Naive thymus-derived CD8-positive, alpha-beta T cell (primary cell): ENCODE measurements at places on chromosomes 3 and 15.
A peak's percentile ranks its signal among the peaks of the same experiment; 100 is the strongest.

- no peak for DNase-seq
Measured at GRCh38 chr3:154480033-154480432, 50.0 kb upstream of the GPR149 start.

- DNase-seq: no peak
Measured at GRCh38 chr3:84318273-84318809, 640.4 kb upstream of the CADM2 start.

GRCh38 chr3:38397320-38397719 lies 50.7 kb downstream of the XYLB start:
- peak; percentile 10 for DNase-seq

DNA sequence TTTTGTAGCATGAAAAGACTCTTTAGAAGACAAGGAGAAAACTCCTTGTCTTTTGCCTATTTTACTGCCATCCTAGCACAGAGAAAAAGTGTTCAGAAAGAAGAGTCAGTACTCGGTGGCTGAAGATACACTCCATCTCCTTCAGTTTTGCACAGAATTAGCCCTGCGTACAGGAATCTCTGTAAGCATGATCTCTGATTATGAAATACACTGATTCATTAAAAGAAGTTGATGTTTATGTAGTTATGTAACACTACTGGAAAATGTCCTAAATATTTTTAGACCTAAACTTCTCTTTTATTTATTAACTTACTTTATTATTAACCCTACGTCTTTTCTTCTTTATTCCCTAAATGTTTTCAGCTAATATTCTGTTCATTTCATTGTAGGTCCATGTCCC lies 138.4 kb downstream of the LEKR1 start:
- DNase-seq: no peak

- DNase-seq: no peak
Measured at GRCh38 chr3:129228891-129229585, 20.4 kb upstream of the COPG1 start.

- no peak for DNase-seq
Measured at GRCh38 chr3:156483961-156484787, 70.7 kb downstream of the SSR3 start.

GRCh38 chr3:134029734-134030378 lies at the start of gene SLCO2A1:
SLCO2A1 (minus strand) TSS chr3:134029925; CDS start chr3:134029802, 123 bp downstream.
- no peak for DNase-seq

DNA sequence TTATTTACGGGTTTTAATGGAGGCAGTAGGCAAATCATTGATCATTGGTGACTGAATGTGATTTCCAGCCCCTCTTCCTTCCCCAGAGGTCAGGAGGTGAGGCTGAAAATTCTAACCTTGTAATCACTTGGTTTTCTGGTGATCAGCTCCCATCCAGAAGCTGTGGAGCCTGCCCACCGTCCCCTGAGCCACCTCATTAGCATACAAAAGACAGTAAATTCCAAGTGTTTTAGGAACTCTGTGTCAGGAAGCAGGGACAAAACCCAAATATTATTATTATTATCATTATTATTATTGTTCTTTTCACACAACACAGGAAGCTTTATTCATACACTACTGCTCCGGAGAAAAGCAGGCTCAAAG lies 18.2 kb downstream of the FOXB1 start:
- DNase-seq: no peak

DNA sequence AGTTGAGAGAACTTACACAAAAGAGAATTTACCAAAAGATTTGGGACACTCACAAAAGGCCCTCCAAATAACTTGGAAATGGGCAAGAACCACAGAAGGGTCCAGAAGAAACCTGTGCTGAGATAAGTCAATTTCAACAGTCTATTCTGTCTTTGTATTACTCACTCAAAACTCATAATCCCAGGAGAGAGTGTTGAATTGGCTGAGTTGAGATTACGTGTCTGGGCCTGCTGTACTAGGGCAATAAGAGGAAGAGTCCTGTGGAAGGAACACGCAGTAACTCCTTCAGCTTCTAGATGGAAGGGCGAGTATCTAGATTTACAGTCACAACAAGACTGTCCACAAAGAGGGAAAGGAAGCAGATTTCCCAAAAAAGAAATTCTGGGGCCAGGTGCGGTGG lies 42.5 kb upstream of the DYNC1LI1 start:
- DNase-seq: no peak

DNA sequence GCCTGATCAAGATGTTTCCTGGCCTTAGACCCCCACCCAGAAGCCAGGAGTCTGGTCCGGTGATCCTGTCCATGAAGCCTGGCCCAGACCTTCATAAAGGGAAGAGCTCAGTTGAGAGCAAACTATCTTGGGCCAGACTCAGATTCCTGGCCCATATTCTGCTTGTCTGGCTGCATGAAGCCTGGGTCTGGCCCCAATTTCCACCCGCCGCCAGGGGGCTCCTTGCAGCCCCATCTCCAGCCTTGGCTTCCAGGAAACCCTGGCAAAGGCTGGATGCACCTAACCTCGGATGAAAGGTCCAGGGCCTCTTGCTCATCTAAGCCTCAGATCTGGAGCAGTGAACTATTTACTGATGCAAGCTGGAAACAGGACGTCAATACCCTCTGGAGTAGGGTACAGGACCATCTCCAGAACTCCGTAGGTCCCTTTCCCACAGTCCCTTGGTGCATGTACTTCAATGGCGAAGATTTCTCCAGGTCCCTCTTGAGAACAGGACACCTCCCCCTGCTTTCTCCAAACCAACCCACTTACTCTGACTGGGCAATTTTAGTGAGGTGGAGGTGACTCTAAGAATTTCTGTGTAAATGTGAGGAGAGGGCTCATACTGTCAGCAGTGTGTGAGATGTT lies 5.6 kb downstream of the FOXL2 start:
- no peak for DNase-seq

- DNase-seq: no peak
Measured at GRCh38 chr3:118781839-118782238, 252.8 kb downstream of the IGSF11 start.

DNA sequence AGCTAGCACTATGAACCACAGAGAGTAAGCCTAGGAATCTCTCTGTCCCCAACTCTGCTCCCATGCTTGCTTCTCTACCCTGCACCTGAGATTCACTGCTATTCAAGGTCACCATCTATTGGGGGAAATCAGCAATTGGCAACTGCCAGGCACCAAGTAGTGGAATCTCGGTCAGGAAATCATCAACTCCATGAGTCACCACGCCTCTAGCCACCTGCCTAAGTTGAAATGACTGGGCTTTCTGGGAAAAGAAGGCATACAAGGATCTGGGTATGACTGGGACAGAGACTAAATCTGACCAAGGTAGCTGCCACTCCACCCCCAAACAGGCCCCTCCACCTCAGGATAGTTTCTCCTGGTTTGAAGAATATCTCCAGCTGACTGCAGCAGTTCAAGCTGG lies 464.1 kb upstream of the CBLB start:
- no peak for DNase-seq

DNA sequence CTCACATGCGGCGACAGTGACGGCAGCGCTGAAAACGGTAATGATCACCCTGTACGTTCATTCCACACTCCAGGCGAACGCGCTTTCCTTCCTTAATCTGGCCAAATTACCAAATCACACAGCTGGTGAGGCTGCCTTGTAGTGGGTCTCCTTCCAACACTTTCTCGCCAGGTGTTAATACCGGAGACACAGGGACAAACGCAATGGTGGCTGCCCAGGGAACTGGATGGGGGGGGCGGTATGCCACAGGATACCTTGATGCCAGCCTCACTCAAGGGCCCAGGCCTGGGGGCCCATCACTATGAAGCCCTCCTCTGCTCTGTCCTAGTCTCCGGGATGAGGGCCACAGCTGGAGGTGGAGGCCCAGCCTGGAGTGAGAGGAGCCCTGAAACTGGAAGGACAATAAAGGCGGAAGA lies 1.4 kb upstream of the CAMK2N2 start:
- no peak for DNase-seq

DNA sequence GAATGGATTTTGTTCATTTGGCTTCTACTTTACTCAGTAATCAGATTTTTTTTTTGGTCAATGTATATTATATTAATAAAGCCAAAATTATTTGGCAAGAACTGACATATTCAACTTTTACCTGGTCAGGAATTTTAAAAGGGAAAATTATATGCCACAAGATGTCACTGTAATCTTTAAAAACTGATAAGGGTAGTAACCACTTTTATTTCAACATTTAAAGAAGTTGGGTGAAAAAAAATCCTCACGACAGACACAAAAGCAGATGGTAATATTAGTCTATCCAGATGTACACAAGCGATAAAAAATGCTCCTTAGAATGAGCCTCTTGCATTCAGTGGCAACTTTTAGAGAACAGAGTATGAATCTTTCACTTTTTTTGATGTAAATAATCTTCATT lies 101.9 kb downstream of the SERPINI1 start:
- no peak for DNase-seq

DNA sequence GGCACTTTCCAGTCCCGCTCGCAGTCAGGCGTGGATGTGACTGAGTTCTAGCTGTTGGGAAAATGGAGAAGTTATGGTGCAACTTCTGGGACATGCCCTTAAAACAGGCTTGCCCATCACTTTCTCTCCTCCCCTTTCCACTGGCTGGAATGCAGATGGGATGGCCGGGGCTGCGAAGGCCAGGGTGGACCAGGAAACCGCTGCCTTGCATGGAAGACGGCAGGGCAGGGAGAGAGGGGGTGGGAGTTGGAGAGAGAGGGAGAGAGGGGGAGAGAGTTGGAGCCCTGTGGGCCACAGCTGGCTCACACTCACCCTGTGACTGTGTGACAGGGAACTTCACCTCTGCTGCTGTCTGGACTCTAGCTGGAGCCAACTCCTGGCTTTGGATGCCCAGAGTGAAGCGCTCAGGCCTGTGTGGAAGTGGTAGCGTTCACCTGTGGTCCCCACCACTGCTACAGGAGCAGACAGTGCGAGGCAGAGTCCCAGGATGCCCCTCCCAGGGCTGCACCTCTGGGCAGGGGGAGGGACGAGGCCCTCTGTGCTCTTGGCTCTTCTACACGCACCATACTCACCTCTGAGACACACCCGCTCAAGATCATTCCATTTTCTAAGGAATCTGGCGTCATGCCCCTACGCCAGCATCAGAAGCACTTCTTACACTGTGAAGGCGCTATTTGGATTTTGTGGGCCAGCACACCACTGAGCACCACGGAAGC lies 36.6 kb downstream of the KLHL25 start:
- no peak for DNase-seq

- no peak for DNase-seq
Measured at GRCh38 chr15:65998486-65998885, 129.2 kb downstream of the RAB11A start.

DNA sequence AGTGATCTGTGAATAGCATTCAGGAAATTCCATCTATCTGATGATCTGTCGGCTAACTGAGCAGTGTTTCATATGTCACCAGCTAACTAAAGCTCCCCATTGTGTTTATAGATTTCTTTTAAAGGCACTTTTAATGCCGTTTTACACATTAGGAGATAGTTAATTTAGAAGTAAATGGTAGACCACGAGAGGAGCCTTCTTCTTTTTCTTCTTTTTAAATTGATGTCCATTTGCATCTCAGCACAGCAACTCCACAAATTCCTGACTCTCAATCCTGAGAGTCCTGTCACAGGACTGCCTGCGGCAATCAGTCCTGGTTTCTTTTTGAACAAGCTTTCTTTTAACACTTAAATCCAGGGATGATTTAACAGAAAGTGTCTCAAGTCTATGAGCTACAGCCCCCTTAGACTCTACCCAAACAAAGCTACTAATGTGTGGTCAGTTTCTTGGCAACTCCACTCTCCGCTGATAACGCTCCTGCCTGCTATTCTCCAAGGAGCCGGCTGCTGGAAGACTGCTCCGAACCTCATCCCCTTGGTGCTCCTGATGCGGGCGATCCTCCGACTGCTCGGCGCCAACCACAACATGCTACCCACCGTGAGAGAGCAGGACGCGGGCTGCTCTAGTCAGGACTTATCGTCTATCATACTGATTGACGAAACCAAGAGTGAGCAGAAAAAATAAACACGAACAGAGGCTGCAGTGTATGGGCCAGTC lies 421.4 kb downstream of the MECOM start:
- no peak for DNase-seq

DNA sequence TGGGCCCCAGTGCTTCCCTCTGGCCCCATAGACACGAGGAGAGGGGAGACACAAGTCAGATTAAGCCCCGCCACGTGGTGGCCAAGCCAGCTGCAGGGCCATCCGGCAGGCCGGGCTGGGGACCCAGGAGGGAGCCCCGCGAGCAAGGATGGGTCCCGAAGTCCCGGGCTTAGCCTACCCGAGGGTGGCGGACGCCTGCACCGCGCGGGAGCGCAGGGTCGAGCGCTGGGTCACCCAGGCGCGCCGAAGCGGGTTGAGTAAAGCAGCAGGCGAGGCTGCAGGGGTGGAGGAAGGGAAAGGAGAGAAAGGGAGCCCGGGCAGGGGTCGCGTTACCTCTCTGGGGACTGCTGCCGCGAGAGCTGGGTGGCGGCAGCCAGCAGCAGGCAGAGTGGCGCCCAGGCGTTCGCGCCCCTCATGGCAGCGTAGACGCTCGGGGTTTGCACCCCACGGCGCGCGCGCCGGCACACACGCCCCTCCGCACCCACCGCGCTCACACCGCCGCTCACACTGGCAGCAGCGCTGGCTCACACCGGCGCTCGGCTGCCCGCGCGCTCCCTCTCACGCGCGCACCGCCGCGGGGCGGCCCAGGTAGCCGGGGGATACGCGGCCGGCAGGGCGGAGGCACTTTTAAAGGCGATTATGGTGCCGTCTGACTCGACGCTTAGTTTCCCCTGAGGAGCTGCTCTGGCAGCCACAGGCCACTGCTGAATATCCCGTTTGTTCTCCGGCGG lies at the start of gene PCOLCE2:
TSS of gene PCOLCE2 (minus strand) at position 603 of the 731 bp plus-strand sequence. CDS start at position 416, 187 bp downstream.
- DNase-seq: peak; percentile 5

GRCh38 chr3:54557538-54558428 lies 370.1 kb downstream of the LRTM1 start:
- no peak for DNase-seq

- DNase-seq: no peak
Measured at GRCh38 chr15:93231261-93231925, 142.4 kb upstream of the RGMA start.

DNA sequence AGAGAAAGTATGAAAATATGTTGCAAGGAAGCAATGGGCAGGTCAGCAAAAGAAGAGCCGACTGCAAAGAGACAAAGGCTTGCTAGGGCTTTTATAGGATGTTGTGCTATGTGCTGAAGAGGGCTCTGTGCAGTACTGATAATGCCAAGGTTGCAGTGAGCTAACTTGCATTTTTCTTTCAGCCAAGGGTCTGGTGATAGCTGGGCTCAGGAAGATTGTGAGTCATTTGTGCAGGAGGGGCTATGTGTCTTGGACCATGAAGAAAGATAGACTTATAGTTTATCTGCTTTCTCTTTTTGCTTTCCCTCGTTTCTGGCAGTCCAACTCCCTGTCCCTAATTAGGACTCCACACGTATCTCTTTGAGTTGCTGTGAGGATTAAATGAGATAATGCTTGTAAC lies 64.5 kb upstream of the LRIG1 start:
- no peak for DNase-seq

DNA sequence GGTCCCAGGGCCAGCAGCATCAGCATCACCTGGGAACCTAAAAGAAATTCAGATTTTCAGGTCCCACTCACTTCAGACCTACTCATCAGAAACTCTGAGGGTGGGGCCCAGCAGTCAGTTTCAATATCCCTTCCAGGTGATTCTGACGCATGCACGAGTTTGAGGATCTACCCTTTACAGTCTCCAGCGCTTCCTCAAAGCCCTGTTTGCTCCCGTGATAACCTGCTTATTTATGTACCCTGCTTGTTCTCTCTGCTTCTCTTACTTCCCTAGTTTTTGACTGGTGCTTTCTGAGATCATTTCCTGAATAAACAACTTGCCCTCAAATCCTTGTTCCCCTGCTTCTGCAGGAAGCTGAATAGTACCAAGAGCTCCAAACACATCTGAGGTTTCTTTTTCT lies 245.3 kb downstream of the ZNF621 start:
- DNase-seq: no peak

GRCh38 chr3:162367429-162368260 lies 871.0 kb downstream of the OTOL1 start:
- DNase-seq: no peak
